ENCODE measurements at places on chromosomes 5 and 9. TPM values are rescaled to one million over a fixed set of nuclear protein-coding genes. Genes with fewer than 3 reads are reported as not detected.
A peak's percentile ranks its signal among the peaks of the same experiment; 100 is the strongest.

DNA sequence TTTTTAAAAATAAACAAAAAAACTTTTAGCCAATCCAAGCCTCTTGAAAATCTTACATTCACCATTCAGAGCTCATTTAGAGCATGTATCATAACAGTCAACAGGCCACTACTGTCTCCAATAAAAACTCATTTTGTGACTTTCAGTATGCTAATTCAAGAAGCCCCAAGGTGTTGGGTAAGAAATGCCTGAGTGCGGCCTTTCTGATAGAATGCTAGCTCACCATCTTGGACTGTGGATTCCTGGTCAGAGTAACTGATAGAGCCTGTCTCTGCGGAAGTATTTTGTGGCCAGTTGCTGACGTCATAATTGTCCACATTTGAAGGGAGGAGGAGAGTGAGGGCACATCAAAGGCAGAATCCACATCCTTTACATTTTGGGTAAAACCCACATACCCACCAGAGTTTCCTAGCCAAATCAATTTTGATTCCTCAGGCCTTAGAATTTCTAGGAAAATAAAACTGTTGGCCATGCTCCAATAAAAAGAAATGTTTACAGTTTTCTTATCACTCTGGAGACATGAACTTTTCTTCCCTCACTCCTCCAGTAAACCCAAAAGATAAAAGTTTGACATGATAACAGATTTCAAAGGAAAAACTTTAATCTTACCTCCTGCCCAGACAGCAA lies 41.1 kb upstream of the ERCC6L2 start:
- peak; percentile 68 for DNase-seq

DNA sequence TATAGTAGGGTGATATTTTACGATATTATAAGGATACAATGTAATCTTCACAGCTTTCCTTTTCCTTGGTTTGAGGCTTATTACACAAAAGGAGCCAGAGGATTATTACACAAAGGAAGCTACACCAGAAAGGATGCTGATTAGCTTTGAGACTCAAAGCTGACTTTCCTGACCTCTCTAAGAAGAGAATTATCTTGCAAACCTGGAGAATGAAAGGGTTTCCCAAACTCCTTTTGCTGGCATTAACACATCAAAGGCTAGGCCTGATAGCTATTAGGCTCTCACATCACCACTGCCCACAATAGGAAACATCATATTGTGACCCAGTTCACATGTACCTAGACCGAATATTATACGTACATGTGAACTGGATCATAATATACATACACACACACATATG lies 34.2 kb upstream of the CHD1 start:
- no peak for DNase-seq

- DNase-seq, result no peak
These were observed 147.6 kb upstream of the NR3C1 start for GRCh38 chr5:143550986-143551630.

DNA sequence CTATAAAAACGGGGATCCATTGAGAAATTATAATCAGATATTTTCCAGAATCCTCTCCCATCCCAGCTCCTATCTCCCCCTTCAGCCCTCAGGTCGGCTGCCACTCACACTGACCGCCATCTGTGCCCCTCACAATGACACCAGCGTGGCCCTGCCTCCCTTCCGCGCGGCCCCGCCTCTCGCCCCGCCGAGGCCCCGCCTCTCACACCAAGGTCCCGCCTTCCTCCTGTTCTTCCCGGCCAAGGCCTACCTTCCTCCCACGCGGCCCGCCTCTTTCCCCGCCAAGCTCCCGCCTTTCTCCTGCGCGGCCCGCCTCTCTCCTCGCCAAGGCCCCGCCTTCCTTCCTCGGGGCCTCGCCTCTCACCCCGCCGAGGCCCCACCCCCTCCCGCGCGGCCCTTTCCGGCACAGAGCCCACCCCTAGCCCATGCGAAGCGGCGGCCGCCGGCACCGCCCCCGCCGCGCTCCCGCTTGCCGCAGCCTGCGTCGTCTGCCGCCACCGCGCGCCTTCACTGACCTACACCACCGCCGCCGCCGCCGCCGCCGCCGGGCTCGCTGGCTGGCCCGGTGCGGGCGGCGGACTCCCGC lies at the start of gene DNAJC21:
Gene DNAJC21, plus strand, starts transcription at position 426 of the 586 bp plus-strand sequence. CDS start 261 bp downstream, outside the sequence.
- peak; percentile 94 for DNase-seq

CAMK4 gene
- total RNA-seq, result 10.5 TPM
